ENCODE measurements at places on chromosomes 16 and 17. TPM values are rescaled to one million over a fixed set of nuclear protein-coding genes. Genes with fewer than 3 reads are reported as not detected.

MYH13 gene
- 0.05 TPM for total RNA-seq

- peak; percentile 79 for DNase-seq
Measured at GRCh38 chr17:66727634-66728570, 107.0 kb upstream of the CACNG5 start.

- DNase-seq: no peak
Measured at GRCh38 chr17:21019976-21020586, 22.7 kb downstream of the USP22 start.

FOXC2 gene
- total RNA-seq: 16.3 TPM

GRCh38 chr16:57147381-57148221 lies 38.2 kb downstream of the PSME3IP1 start:
- DNase-seq: peak; percentile 27

MT1G gene
- not detected for total RNA-seq

DNA sequence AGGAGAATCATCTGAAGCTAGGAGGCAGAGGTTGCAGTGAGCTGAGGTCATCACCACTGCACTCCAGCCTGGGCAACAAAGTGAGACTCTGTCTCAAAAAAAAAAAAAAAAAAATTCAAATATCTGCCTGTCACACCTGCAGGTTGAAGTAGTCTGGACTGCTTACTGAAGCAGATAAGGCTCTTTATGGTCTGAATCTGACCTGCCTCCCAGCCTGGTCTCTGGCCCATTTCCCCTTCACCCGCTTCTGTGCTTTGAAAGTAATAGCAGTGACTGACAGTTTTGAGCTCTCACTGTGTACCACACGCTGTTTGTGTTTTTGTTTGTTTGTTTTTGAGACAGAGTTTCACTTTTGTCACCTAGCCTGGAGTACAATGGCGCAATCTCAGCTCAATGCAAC lies 5.8 kb downstream of the SEZ6L2 start:
- no peak for DNase-seq

- no peak for DNase-seq
Measured at GRCh38 chr17:28177351-28177750, 134.9 kb downstream of the NLK start.

DNA sequence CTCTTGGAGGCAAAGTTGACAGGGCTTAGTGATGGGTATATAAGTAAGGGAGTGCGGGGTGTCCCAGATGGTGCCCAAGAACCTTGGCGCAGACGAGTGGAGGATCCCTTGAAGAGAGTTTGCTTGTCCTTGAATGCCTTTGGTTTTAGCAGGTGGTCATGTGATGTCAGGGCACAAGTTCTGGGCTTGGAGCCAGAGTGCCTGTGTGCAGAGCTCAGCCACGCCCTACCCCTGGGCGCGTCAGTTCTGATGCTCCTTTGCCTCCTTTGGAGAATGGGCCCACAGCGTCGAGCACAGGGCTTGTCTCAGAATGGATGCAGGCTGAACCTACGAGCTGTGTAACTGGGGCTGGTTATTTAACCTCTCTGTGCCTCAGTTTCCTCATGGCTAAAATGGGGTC lies 412.2 kb upstream of the EEF2KMT start:
- DNase-seq: no peak

PRSS21 gene
- not detected for total RNA-seq

CTRB1 gene
- total RNA-seq: not detected

- DNase-seq: peak; percentile 28
Measured at GRCh38 chr16:57764341-57765159, 29.0 kb downstream of the KATNB1 start.

KRTAP2-3 gene
- not detected for total RNA-seq

DNA sequence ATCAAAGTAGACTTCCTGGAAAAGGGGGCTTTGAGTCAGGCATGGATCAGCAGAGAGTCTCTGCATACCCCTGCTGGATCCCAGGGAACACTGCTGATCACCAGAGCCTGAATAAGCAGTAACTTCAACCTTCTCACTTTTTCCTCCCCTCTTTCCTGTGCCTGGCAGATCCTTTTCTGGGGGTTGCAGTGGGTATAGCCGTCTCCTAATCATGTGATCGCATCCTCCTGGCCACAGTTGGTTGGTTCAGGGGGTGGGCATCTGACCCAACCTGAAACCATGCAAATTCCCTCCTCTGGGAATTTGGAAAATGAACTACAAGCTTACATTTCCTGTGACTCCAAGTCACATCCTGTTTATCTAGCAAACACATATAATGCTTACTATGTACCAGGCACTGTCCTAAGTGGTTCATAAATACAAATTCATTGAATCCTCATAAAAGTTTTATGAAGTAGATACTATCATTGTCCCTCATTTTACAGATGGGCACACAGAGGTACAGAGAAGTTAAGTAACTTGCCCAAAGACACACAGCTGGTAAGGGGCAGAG lies 120.3 kb downstream of the AXIN2 start:
- DNase-seq: no peak

GRCh38 chr17:65039336-65039988 lies 17.1 kb downstream of the GNA13 start:
- no peak for DNase-seq

LGALS3BP gene
- total RNA-seq: 12.6 TPM

- no peak for DNase-seq
Measured at GRCh38 chr17:45307290-45308015, 9.4 kb downstream of the MAP3K14 start.

- no peak for DNase-seq
Measured at GRCh38 chr17:66734186-66734943, 100.6 kb upstream of the CACNG5 start.

KRT32 gene
- total RNA-seq: not detected

NUP93 gene
- 92.9 TPM for total RNA-seq

DNA sequence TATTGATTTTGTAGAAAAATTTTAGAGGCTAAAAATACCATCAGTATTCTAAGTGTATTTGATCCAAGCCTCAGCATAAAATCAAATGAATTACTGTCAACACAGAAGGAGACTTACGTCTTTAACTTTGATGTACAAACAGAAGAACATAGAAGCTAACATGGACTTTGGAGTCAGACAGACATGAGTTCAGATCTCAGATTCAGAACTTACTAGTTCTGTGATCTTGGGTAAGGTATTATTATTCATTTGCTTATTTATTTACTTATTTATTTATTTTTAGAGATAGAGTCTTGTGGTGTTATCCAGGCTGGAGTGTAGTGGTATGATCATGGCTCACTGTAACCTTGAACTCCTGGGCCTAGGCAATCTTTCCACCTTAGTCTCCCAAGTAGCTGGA lies 4.0 kb upstream of the SLFN12L start:
- no peak for DNase-seq

KCNG4 gene
- total RNA-seq: not detected

IGSF6 gene
- not detected for total RNA-seq

Measured in endothelial cell (in vitro differentiated cells).